ENCODE measurements at places on chromosomes 1 and 21.

GRCh38 chr1:18400347-18401102, 80.2 kb upstream of the KLHDC7A start:
- no peak for DNase-seq

- DNase-seq = no peak
Observed at GRCh38 chr1:61506236-61506635, 218.7 kb downstream of the TM2D1 start.

DNA sequence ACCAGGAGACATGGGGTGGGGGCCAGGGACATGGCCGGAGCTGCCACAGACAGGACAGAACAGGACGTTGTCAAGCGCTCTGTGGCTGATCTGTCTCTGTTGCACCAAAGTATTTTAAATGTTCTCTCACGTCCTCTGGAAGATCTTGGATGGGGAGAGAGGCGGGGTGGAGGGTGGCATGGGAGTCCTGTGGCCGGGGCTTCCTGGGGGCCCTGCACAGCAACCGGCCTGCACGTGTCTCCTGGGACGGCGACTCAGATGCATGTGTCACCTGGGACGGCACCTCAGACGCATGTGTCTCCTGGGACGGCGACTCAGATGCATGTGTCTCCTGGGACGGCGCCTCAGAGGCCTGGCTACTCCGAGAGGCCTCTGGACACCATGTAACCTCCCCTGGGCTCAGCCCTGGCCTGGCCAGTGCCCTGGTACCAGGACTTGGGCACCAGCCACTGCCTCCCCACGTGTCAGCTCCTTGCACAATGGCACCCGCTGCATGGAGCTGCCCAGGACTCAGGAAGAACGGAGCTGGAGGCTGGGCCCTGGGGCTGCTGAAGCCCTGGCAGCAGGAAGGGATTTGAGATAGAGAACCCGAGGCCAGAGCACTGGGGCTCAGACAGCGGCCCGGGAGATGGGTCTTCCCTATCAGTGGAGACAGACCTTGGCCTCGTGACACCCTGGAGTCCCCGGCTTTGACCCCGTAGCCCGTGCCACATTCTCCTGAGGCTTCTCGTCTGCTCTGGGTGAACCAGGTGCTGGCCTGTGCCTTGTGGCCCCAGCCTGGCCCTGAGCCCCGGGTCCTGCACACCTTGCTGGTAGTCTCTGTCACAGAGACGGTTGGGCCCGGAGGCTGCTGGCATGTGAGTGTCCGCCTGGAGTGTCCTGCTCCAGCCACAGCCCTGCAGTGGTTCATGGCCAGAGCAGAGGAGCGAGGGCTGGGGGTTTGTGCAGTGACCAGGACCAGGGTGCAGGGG, 14.7 kb upstream of the SLC19A1 start:
- no peak for DNase-seq

- no peak for DNase-seq
Observed at GRCh38 chr1:242764161-242764560, 239.7 kb upstream of the PLD5 start.

- DNase-seq = no peak
Observed at GRCh38 chr1:93675931-93676330, 5.7 kb downstream of the BCAR3 start.

GRCh38 chr1:179816196-179816960, 61.2 kb downstream of the TOR1AIP2 start:
- DNase-seq = no peak

- DNase-seq = peak; percentile 94
Observed at GRCh38 chr1:61337981-61338848, 255.9 kb downstream of the NFIA start.

GRCh38 chr1:99374109-99374508, 109.8 kb downstream of the PLPPR4 start:
- DNase-seq = no peak

DNA sequence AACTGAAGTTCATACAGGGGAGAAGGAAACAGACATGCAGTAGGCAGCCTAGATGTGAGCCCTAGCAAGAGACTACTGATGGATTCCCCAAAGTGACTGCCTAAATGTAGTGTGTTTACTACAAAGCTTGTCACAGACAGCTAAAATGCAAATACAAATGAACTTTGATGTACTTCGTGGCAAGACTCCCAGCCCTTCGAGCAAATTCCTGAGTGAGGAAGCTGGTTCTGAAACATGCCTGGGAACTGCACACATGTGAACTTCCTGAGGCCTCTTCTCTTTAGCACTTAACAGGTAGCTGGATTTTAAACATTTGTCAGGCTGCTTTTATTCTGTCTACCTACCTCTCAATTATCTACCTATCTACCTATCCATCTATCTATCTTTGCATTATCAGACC, 6.7 kb upstream of the IRF2BP2 start:
- DNase-seq = no peak

DNA sequence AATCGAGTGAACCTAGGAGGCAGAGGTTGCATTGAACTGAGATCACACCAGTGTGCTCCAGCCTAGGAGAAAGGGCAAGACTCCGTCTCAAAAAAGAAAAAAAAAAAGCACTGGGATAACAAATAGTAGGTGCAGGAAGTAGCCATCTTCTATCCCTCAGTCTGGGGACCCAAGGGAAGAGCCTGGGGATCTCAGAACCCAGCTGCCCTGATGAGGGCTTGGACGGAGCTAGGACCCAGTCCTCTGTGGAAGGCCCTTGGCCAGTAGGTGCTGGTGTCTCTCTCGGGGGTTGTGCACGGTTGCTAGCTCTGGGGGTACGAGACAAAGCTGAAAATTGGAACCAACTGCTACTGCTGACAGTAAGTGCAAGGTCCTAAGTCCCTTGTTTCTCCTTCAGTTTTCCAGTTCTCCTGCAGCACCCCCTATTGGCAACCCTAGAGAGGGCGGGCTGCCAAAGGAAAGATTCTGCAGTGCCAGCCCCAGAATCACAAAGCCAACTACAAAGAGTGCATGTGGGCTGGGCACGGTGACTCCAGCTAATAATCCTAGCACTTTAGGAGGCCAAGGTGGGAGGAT, 57.6 kb upstream of the KIF1B start:
- peak; percentile 40 for DNase-seq

DNA sequence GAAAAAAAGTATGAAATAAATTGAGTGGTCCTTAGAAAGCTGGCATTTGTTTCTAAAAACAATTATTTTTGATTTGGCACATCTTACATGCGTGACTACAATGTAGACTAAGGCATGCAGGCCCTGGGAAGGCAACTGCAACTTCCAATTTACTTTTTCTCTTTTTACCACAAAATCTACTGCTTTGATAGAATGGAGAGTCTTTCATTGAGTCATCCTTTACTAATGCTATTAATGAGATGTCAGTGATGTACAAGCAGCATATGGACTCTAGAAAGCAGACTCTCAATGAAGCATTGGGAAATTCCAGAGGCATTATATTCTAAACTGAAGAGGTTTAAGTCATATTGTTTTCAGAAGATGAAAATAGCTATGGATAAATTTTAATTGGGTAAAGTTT, 29.6 kb upstream of the PRRX1 start:
- DNase-seq = peak; percentile 42

GRCh38 chr1:36306210-36306901, at the start of gene SH3D21:
TSS of gene SH3D21 (plus strand) at chr1:36306368. CDS start at chr1:36306421, 53 bp downstream.
- DNase-seq = peak; percentile 69

- DNase-seq = peak; percentile 65
Observed at GRCh38 chr1:146012703-146013558, 8.6 kb downstream of the HJV start.

- no peak for DNase-seq
Observed at GRCh38 chr1:204605791-204606190, 79.7 kb downstream of the LRRN2 start.

- peak; percentile 45 for DNase-seq
Observed at GRCh38 chr1:201348211-201348566, 29.3 kb downstream of the TNNT2 start.

GRCh38 chr1:8055973-8056372, 29.9 kb upstream of the ERRFI1 start:
- DNase-seq = peak; percentile 95

GRCh38 chr1:8334106-8334851, 16.4 kb downstream of the SLC45A1 start:
- no peak for DNase-seq

DNA sequence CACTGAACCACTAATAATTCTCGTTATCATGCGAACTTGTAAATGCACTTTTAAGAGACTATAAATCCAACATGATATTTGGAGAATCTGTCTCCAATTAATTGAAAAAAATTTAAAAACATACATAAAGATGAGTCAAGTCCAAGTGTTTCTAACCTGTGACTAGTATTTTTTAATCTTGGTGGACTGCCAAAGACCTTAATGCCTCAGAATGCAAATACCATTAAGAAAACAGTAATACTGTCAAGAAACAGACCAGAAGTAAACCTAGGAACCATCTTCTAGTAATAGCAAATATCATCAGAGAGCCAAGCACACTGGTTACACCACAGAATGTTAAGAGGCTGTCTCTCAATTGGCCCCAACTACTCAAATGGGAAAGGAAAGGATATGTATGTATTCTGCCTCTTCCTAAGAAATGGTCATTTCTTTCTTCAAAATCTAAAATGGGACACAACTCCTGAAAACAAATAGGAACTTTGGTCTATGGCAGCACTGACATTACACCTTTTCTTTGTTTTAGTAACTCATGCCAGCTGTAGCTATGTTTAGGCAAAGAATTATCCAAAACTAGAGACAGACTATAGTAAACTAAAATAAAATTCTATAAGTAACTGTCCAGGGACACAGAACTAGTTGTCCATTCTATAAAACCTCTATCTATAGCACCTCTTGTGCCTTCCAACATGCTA, 15.8 kb downstream of the SCYL3 start:
- DNase-seq = no peak

DNA sequence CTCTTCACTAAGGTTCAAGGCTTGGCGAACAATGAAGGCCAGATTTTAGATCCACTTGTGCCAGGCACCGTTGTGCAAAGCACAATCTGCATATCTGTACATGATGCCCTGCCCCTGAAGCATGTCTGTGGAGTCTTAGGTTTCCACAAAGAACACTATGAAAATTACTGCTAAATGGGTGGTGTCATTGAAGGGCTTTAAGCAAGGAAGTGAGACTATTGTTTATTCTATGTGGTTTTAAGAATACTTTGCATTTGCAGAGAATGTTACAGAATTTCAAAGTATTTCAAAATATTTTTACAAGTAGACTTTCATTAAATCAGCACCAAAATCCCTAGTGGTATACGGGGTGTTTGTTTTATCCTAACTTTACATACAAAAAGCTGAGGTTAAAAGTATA, 8.8 kb downstream of the TSEN15 start:
- DNase-seq = no peak

DNA sequence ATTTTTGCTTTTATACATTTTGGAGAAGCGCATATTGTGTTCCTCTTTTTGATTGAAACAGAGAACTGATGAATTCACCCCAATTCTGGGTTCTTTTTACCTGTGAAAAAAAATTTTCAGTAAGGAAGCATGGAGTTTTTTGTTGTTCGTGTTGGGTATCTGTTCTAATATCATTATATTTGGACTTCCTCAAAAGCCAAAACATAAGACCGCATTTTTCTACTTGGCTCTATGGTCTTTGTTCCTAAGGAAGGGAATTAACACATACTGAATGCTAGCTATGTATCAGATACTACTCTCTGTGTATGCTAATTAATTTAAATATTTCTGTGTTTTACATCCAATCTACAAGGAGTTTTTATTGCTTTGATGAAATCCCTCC, 12.9 kb downstream of the EPB41 start:
- DNase-seq = no peak

DNA sequence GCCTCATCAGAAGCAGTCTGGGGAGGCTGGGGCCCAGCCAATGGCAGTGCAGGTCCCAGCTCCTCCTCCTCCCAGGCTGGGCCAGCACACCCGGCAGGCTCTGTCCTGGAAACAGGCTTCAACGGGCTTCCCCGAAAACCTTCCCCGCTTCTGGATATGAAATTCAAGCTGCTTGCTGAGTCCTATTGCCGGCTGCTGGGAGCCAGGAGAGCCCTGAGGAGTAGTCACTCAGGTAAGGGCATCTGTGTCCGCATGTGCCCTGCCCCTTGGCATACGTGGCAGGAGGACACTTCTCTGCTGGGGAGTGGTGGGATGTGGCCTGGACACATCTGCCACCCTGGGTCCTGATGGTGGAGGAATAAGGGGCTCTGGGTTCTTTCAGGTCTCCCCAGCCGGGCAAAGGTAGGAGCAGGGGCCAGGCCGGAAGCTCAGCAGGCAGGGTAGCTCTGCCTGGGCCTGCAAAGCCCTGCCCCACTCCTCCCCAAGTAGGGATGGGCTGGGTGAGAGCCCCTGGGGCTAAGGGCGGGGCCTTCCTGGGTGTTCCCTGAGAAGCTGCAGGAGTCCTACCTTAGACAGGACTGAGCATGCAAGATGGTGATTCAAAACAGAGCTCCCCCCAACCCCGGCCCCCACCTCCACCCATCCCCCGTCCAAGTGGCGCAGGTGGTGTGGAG, at the start of gene GJB5:
TSS of gene GJB5 (plus strand) at position 84 of the 674 bp plus-strand sequence. CDS start 2,284 bp downstream, outside the sequence.
- peak; percentile 97 for DNase-seq

GRCh38 chr1:15400627-15401026, 9.1 kb upstream of the EFHD2 start:
- DNase-seq = peak; percentile 97

GRCh38 chr1:231938711-231939110, 312.1 kb downstream of the DISC1 start:
- no peak for DNase-seq

- no peak for DNase-seq
Observed at GRCh38 chr1:30405631-30406212, 317.7 kb downstream of the MATN1 start.

- no peak for DNase-seq
Observed at GRCh38 chr1:35301674-35302392, 33.3 kb downstream of the ZMYM4 start.

DNA sequence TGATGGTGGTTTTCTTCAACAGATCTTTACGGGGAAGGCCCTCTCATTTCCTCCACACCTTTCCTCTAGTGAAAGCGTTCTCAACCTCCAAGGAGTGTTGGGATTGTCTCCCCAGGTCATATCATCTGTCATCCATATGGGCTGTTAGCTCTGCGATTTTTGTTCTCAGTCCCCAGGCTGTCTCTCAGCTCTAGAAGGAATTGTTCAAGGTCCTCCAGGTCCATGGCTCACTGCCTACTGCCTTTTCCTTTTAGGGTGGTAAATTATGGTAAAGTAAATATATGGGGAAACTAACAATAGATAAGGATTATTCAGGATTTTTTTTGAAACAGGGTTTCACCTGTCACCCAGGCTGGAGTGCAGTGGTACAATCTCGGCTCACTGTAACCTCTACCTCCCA, 37.6 kb downstream of the ELF3 start:
- DNase-seq = no peak

DNA sequence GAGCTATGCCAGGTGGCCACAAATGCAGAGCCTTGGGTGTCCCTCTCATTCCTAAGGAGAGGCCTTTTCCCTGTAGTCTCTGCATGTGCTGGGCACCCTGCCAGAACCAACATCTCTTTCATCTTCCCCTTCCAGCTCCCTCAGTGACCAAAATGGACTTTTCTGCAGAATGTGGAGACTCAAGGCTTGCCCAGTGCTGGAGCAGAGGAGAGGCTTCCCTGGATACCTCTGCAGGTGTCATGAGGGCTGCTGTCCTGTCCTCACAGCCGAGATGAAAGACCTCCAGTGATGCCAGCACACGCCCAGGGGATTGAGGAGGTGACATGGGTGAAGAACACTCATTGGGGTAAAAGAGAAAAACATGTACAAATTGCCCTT, 347.0 kb upstream of the AJAP1 start:
- DNase-seq = no peak

- DNase-seq = peak; percentile 94
Observed at GRCh38 chr1:37741130-37741529, 23.8 kb downstream of the EPHA10 start.

- DNase-seq = no peak
Observed at GRCh38 chr1:225813214-225813964, 3.5 kb downstream of the EPHX1 start.

Data from mammary epithelial cell (primary cell).